ENCODE measurements at places on chromosomes 6 and 20.

DNA sequence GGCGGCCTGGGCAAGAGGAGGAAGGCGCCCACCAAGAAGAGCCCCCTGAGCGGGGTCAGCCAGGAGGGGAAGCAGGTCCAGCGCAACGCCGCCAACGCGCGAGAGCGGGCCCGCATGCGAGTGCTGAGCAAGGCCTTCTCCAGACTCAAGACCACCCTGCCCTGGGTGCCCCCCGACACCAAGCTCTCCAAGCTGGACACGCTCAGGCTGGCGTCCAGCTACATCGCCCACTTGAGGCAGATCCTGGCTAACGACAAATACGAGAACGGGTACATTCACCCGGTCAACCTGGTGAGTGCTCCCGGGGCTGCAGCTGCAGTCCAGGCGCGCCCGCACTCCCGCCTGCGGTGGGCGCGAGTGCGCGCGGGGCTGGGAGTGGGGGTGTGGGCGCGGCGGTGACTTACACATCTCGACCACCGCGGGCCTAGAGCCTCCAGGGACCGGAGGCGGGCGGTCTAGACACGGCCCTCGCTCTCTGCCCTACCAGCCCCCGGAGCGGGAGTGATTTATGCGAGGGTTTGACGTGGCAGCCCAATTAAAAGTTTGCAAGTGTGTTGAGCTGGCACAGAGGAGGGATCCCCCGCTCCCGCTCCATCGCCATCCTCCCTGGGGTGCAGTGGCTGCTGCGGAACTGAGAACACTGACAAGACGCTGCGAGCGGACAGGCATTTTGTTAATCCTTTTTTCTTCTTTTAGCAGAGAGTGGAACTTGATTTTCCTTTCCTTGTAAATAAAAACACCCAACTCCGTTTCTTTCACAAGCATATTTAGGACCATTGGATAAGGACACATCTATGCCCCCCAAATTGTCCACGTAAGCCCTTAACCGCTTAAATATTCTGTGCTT, 867 bp downstream of the TCF21 start:
- no peak for DNase-seq

- no peak for DNase-seq
These were observed 243.9 kb upstream of the TENT5A start for GRCh38 chr6:81996414-81996813.

- no peak for DNase-seq
These were observed 148.3 kb upstream of the TBX18 start for GRCh38 chr6:84912472-84913322.

GRCh38 chr6:8941577-8941976, 506.2 kb upstream of the SLC35B3 start:
- DNase-seq, result no peak

- no peak for DNase-seq
These were observed 102.2 kb upstream of the CCDC28A start for GRCh38 chr6:138671351-138671750.

DNA sequence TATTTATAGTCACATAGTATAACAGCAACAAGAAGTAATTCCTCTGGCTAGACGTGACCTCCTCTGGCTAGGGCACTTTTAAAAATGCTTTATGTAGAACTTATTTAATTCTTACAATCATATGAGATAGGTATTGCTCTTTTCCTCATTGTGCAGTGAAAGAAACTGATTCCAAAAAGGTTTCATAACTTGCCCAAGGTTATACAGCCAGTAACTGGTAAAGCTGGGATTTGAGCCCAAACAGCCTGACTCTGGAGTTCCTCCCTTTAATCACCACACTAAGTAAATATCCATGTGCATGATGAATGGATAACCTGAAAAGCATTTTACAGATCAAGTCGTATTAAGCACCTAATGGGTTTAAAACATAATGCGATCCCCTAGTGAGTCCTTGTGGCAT, 214.6 kb downstream of the PRL start:
- no peak for DNase-seq

GRCh38 chr6:53496797-53497375, 48.0 kb downstream of the GCLC start:
- no peak for DNase-seq

- DNase-seq, result no peak
These were observed 32.7 kb downstream of the TOX2 start for GRCh38 chr20:43947316-43947710.

GRCh38 chr20:4415281-4415680, 306.4 kb upstream of the PRND start:
- DNase-seq, result no peak

All from stimulated activated CD4-positive, alpha-beta T cell treated with anti-CD3 and anti-CD28 coated beads, Interleukin-1b, Interleukin-23, amount 100 ng/mL, for 1 hour (primary cell).